ENCODE measurements at places on chromosomes 2 and 18.

GRCh38 chr18:48714873-48715272 is 176.0 kb downstream of the CTIF start:
- no peak for DNase-seq

GRCh38 chr2:174681099-174682006 is 82.9 kb downstream of the CHRNA1 start:
- no peak for DNase-seq

DNA sequence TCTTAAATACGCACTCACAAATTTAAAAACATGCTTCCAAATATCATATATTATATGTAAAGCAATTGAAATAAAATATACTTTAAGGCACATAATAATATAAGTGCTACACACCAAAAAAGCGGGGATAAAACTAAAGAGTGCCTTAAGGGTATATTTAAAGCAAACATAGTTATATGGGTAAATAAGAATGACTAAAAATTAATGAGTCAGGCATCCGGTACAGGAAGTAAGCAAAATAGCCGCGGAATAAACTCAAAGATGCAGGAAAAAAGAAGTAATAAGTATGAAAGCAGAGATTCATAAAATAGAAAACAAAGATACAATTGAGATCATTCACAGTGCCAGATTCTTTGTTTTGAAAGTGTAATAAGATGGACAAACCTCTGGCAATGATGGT is 503.5 kb upstream of the SOX11 start:
- no peak for DNase-seq

- no peak for DNase-seq
These were observed 336.2 kb downstream of the ZEB2 start for GRCh38 chr2:144183727-144184126.

DNA sequence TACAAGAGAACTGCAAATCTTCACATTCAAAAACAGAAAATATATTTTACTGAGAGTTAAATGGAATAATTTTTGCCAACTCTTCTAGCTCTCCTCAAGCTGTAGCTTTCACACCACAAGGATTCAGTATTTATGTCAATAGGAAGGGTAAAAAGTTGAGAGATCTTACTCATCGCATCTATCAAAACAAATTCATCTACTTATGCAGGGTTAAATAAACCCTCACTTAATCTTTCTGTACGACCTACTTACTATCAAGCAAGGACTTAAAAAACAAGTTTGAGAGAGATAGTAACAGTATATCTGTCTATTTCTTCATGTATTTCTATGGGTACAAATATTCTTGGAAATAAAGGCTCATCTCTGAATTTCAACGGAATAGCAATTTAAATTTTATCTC is 35.5 kb downstream of the SIGLEC15 start:
- DNase-seq: no peak

DNA sequence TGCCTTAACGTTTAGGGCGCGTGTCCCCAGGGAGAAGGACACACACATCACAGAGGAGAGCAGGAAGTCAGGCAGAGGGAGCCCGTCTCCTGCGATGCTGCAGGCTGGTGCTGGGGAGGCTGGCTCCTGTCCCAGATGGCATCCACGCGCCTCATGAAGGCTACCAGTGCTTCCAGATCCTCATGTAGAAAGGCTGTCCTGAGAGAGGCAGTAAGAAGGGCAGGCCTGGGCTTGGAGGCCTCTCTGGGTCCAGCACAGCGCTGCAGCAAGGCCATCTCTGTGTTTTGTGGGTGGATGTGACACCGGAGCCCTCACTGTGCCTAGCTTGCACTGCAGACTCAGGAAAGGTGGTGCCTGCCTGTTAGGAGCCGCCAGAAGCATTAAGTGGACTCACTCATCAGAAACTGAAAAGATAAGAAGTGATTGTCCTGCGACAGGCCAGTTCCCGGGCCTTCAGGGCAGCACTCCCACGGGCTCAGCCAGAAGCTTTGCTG is 62.7 kb downstream of the FAM168B start:
- DNase-seq: no peak

DNA sequence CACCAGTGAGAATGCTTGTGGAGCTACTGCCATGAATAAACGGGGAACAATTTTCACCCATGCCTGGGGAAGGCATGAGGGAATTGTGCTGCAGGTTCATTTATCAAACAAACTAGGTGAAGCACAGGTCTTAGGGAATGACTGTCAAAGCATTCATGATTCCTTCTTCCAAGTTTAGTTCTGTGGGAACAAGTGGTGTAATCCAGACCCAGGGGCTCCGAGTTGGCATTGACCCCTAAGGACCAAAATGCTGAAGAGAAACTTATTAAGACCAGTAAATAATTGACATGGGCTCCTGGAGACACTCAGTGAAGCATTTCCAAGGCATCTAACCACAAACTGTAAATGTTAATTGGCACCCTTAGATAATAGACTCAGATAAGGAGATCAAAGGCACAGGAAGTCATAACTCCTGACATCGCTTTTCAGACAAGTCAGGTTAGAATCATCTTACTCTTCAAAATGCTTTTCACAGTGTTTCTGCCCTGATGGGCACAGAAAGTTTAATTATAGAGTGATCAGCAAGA is 96.9 kb downstream of the SPP2 start:
- DNase-seq: no peak

DNA sequence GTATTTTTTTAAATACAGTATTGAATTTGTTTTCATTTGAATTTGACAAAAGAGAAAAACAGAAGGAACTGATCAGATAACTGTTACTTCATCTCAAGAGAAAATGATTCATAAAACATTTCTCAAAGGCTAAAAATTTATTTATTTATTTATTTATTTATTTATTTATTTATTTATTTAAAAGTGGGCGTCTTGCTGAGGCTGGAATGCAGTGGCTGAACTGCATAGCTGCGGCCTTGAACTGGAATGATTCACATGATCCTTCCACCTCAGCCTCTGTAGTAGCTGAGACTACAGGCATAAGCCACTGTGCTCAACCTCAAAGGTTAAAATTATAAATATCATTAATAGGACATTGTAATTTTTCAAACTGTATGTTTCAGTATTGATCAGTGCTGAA is 4.5 kb upstream of the PUM2 start:
- DNase-seq: no peak

GRCh38 chr18:79530821-79531220 is 135.1 kb downstream of the NFATC1 start:
- DNase-seq: no peak

DNA sequence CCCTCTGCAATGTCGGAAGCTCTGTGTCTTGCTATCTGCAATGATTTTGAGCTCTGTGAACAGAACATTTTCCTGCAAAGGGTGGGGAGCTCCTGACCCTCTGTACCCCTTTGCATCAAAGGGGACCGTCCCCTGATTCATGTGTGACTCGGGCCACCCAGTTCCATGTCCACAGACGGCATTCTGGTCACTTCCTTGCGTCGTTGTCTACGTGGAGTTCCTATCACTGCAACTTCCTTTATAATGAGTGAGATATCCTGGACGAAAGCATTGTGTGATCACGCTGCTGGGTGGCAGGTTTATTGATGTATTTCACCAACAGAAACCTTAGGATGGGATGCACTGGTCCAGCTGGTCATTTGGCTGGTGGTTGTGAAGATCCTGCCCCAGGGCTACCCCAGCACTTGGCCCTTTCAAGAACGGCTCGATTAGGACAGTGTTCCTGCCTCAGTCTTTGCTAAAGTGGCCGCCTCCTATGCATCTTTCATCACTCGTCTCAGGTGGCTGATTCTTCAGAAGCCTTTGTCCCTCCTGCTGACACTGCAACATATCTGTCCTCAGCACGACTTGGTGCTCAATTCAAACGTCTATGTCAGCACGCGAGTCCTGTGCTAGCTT is 202.7 kb downstream of the ACKR3 start:
- DNase-seq: no peak

GRCh38 chr2:96114546-96114902 is 1.8 kb downstream of the ADRA2B start:
- DNase-seq: no peak

DNA sequence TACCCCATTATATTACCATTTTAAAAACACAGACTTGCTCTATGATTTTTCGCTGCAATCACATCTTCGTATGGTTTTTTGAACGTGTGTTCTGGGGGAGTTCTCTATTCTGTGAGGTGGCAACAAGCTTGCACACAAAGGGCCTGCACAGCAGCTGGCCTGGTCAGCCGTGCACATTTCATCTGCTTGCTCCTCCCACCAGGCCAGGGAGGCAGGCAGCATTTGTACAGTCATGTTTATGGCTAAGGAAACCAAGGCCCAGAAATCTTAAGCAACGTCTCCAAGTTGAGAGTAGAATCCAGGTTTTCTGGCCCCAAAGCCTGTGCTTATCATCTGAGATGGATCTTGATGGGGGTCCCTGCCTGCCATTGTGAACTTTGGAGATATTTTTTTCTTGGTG is 106.4 kb upstream of the SMIM21 start:
- no peak for DNase-seq

DNA sequence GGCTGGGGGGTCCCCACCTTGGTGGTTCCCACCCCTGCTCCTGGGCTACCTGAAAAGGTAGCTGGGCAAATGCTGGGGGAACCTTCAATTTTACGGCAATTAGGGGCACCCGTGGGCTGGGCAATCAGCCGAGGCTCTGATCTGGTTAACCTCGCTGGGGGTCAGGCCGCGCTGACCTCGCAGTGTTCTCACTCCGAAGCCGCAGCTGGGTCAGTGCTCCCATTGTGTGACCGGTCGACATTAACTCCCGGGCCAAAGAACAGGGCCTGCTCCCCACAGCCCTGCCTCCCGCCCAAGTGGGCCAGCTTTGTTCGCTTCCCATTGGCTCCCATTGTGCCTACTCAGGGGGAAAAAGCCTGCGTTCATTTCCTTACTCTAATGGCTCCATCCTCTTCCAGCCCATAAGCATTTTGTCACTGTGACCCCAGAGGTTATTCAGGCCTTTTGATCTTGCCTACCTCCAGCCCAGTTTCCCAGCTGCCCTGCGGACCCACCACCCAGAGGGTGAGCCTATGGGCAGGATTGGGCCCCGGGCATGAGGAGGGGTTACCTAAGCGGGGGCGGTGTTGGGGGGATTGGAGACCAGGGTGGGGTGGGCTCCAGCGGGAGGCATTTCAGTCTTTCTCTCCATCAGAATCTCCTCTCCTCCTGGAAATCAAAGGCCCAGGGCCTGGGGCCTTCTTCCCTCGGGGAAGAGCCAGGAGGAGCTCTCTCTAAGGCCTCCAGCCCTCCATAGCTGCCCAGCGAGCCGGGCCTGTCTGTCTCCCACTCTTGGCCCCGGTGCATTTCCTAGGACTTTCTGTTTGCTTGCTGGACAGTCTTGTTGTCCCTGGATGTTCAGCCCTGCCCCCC is 90.1 kb downstream of the MYCN start:
- no peak for DNase-seq

DNA sequence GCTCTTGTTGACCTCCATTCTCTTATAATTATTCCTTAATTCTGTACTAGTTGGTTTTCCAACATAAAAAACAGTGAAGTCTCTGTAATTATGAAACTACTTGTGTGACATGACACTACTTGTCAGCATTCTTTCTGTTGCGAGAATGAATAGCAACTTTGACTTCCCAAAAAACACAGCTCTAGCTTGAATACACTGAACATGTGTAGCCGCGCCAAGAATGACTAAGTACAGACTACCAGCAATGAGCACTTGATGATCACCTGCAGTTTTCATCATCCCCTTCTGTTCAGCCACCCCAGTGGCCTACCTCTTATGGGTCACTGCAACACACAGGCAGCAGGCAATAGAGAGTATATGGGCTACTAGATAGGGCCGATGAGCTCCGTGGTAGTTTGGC is 229.3 kb downstream of the TGIF1 start:
- DNase-seq: no peak

DNA sequence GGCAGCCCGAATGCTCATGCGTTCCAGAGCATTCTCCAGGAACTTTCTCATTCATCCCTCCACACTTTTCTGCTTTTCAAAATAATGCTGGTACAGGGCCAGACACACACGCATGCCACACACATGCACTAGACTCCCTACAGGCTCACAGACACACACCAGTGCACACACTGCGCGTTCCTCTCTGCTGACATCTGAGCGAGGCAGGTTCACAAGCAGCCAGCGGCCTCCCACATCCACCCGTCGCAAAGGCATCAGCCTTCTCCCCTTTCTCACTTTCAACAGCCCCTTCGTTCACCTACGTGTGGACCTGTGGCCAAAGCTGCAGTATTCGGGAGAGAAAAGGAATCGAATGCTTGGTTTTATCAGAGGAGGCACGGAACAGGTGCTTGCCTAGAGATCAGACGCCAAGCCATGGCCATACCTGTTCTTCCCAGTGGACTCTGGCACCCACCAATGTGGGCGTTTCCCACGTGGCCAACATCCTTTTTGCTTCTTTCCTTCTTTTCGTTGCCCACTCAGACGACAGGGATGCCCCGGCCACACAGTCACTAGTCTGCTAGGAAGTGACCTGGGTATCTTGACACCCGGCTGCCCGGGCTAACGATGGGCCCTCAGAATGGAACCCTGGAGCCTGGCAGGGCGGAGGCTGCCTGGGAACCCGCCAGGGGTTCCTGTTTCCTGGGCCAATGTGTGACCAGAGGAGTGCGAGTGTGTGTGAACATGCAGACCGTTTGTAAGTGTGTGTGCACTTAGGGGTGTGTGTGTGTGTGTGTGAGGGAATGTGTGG is 85.8 kb upstream of the ID2 start:
- DNase-seq: no peak

GRCh38 chr2:3827673-3828575 is 124.5 kb downstream of the DCDC2C start:
- DNase-seq: no peak

- no peak for DNase-seq
These were observed 89.8 kb downstream of the ALK start for GRCh38 chr2:29831560-29831959.
